ENCODE measurements at places on chromosomes 16 and 17.

- no peak for DNase-seq
Observed at GRCh38 chr16:24414534-24414933, 124.8 kb upstream of the RBBP6 start.

GRCh38 chr16:76650582-76650981 is 373.4 kb downstream of the CNTNAP4 start:
- no peak for DNase-seq

DNA sequence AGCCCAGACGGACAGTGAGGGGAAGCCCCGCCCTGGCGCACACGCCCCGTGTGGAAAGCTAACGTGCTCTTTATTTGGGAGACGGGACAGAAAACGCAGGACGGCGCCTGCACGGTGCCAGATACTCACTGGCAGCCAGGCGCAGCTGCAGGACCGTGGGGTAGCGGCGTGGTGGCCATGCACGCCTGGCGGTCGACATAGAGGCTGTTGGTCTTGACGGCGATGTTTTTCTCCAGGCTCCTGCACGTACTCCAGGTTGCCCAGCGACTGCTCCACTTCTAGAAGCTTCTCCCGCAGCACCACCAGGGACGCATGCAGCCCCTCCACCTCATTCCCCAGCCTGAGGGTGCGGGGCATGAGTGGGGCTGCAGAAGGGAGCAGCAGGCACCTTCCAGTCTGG is 5.1 kb upstream of the C1QTNF8 start:
- no peak for DNase-seq

- DNase-seq: no peak
Observed at GRCh38 chr16:22660441-22661160, 149.9 kb downstream of the NPIPB5 start.

GRCh38 chr16:51003850-51004566 is 147.1 kb downstream of the SALL1 start:
- DNase-seq: no peak

DNA sequence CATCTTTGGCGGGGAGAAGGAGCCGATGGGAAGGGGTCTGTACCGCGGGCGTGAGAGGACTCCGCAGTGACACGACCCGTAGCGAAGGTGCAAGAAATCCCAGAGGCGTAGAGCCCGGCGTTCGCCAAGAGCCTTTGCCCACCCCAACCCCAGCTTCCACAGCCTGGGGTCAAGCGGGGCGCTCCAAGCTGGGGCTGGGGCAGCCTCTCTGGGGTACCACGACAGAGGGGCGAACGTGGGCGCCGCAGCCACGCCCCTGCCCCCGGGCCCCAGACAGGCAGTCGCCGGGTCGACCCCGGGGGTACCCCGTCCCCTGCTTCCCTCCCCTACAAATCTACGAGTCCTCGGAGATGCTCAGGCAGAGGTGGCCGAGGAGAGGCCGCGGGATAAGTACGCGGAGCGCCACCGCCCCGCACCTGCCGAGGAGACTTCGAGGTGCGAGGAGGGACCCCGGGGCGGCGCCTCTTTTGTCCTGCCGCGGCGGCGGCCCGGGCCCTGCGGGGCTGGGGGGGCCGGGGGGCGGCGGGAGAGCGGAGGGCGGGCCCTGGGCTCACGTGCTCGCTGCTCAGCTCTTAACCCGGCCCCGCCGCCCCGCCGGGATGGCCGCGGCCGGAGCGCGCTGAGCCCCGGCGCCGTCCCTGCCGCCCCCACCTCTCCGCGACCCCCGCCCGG is at the start of gene ADAM11:
ADAM11 (plus strand) TSS at position 575 of the 672 bp plus-strand sequence. CDS start 212 bp downstream, outside the sequence.
- DNase-seq: no peak

DNA sequence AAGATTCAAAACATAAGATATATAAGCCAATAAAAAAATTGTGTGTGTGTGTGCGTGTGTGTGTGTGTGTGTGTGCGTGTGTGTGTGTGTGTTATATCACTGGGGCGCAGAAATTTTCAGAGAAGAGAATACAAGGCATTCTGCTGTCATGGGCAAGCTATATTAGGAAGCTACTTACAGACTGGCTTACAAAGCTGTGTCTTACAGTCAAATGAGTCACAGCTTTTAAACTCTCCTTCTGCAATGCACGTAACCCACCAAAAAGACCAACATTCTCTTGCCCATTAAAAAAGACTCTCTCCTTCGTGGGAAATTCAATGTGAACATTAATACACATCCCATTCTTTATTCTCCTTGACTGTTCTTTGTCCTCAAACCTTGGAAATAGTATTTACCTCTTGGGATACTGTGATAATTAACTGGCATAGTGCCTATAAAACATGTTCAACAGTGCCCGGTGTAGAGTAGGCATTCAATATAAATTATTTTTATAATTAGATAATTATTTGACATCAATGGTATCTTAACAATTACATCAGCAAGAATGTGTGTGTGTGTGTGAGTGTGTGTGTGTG is 860.4 kb upstream of the SOX9 start:
- DNase-seq: no peak

DNA sequence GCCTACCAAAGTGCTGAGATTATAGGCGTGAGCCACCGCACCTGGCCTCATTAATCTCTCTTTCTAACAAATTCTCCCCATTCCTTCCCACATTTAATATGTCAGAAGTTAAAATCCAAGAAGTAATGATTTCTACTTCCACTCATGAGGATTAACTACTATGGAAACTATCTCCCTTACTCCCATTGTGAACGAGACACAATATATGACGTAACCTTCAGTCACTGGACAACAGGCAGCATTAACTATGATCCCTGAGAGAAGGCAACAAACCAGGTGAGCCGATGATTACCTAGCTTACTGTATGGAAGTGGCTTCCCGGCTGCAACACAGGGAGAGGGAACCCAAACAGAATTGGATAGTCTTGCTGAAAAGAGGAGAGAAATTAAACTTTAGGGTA is 20.0 kb downstream of the GLG1 start:
- no peak for DNase-seq

DNA sequence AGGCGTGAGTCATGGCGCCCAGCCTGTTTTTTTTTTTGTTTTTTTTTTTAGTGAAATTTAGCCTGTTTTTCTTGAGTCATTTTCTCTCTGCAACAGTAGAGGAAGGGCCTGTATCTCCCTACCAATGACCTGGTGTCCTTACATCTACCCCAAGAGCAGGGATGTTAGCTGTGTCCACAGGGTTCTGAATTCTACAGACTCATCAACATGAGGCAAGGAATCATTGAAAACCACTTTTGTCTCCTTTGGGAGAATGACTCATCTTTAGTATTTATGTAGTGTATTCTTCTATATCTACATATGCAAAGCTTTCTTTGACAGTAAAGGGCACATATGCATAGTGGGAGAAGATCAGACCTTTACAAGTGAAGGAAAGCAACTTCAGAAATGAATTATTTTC is 105.3 kb downstream of the SPECC1 start:
- DNase-seq: no peak

Data from HCT116 (cell line).